Lung (tissue), 17 donors: ENCODE measurements at places on chromosomes 7 and 10.

DNA sequence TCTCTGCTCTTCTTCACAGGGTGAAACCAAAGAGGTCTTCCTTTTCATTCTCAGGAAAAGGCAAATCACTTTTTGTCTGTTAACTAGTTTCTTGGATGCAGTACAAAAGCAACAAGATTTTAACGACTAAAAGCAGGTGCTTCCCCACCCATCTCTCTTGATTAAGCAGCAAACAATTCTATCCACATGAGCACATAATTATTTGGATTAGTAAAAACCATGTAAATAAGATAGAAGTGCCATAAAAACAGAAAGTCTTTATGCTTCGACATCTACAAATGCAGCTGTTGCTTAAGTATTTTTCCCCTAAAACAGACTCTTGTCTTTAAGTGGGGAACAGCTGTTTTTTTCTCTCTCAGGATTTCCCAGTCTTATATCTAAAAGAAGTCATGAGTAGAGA, 37.4 kb downstream of the USP54 start:
- no peaks in the 10 kb centered on the region for H3K27me3 ChIP-seq
- no peak overlapping the region for H3K4me3 ChIP-seq
- H3K27ac ChIP-seq, result no peak overlapping the region
- H3K4me1 ChIP-seq, result no peaks in the 10 kb centered on the region
- peaks cover 1% of the 10 kb centered on the region for H3K36me3 ChIP-seq

DNA sequence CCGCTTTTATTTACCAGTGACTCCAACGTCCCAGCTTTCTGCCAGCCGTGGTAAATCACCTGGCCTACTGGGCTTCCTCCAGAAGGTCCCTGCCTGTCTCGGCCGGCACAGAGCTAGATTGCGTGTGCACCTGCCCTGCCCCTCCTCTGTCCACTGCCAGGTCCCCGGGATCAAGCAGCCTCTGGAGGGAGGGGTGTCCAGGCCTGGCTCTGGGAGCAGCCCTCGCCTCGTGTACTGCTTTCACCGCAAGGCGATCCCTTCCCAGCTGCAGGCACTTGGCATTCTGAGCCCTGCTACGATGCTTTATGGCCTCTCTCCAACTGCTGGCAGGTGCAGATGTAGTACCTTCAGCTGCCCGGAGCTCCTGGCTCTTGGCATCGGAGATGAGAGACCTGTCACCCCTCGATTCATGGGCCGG, 7.4 kb downstream of the SLC29A3 start:
- H3K4me1 ChIP-seq, result no peaks in the 10 kb centered on the region
- DNase-seq, result no peak
- no peak overlapping the region for H3K4me3 ChIP-seq
- no peaks in the 10 kb centered on the region for H3K27me3 ChIP-seq

DNA sequence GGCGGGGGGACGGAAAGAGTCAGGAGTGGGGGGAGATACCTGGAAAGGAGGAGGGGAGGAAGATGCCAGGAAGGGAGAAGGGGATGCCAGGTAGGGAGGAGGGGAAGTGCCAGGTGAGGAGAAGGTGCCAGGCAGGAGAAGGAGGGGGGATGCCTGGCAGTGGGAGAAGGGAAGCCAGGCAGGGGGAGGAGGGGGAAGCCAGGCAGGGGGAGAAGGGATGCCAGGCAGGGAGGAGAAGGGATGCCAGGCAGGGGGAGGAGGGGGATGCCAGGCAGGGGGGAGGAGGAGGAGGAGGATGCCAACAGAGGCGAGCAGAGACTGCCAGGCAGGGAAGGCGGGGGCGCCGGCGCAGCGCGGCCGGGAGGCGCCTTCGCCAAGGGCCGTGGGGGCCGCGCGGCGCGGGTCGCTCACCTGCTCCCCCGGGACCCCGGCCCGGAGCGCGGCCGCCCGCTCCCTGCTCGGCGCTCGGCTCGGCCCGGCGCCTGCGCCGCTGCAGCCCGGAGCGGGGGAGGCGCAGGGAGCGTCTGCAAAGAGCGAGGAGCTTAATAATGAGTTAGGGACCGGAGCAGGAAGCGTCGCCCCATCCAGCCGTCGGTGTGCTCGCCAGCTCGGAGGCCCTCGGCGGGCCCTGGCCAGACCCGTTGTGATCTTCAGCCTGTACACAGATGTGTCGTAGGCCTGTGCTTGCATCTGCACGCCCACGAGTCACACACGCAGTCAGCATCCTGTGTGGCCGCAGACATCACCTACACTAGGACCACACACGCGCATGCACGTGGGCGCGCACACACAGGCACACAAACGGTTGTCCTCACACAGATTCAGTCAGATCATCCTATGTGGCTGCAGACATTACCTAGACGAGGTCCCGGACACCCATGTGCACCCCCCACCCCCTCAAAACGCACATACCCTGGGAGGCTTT, 28.4 kb upstream of the SMARCD3 start:
- H3K27me3 ChIP-seq, result no peaks in the 10 kb centered on the region
- no peak overlapping the region for H3K27ac ChIP-seq
- DNase-seq, result peak; percentile 84
- H3K36me3 ChIP-seq, result no peaks in the 10 kb centered on the region
- H3K4me3 ChIP-seq, result peak overlapping the region; percentile 38
- no peaks in the 10 kb centered on the region for H3K4me1 ChIP-seq

DNA sequence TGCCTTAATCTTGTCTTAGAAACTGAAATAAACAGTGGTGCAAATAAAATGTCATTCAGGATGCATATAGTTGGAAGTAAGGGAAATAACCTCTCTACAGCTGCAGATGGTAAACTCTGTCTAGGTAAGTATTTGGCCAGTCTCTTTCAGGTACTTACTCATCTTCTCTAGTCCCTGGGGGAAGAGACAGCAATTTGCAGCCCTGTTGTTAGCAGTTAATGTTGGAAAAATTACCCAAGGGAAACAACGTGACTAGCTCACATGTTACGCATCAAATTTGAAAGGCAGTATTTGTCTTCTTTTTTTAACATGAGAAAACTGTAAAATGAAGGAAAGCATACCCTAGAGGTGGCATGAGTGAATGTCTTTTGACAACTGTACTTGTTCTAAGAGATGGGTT, 3.2 kb upstream of the HUS1 start:
- no peaks in the 10 kb centered on the region for H3K27me3 ChIP-seq
- no peaks in the 10 kb centered on the region for H3K4me1 ChIP-seq
- no peak overlapping the region for H3K27ac ChIP-seq
- peaks cover 2% of the 10 kb centered on the region for H3K36me3 ChIP-seq

DNA sequence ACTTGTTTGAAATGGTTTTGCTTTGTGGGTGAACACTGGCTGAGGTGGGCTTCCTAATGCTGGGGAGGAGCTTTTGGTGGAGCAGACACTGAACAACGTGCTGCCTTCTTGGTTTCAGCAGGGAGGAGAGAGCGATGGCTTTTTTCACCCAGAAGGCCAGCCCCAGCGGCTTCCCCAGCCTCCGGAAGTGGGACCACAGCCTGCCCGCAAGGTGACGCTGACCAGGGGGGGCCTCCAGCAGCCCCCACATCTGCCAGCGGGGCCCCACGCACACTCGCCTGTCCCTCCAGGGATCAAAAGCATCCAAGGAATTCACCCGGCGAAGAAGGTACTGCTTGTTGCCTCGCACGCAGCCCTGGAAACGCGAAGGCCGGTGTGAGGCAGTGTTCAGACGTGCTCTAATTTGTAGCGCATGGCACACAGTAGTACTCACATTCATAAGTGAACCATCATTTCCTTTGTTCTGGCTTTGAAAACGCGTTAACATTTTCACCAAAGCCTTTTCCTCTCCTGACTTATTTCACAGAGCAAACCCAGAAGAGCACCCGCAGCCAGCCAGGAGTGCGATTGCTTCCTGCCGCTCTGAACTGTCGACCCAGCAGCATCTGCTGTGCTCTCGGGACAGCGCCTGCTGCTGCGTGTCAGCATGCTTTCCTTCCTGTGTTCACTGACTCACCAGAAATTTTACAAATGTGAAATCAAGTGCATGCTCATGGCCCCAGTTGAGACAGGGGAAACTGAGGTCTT, 48.4 kb downstream of the SHH start:
- no peak overlapping the region for H3K4me3 ChIP-seq
- H3K27me3 ChIP-seq, result no peaks in the 10 kb centered on the region
- H3K27ac ChIP-seq, result peak overlapping the region; percentile 50
- H3K4me1 ChIP-seq, result peaks cover 10% of the 10 kb centered on the region

DNA sequence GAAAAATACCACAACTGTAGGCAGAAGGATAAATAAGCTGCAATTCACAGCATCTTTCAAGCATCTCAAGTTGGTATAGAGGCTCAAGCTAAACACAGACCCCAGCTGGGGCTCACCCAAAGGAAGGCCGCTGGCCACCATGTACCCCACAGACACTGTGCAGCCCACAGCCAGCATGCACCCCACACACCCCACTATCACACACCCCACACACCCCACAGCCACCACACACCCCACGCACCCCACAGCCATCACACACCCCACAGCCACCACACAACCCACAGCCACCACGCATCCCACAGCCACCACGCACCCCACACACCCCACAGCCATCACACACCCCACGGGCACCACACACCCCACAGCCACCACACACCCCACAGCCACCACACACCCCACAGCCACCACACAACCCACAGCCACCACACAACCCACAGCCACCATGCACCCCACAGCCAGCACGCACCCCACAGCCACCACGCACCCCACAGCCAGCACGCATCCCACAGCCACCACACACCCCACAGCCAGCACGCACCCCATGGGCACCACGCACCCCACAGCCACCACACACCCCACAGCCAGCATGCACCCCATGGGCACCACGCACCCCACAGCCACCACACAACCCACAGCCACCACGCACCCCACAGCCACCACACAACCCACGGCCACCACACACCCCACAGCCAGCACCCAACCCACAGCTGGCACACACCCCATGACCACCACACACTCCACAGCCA, 214.7 kb downstream of the DNAJB6 start:
- no peaks in the 10 kb centered on the region for H3K27me3 ChIP-seq
- peaks cover 9% of the 10 kb centered on the region for H3K4me1 ChIP-seq
- no peak overlapping the region for H3K27ac ChIP-seq
- no peak overlapping the region for H3K4me3 ChIP-seq
